ENCODE measurements at places on chromosomes 12 and 14.

DNA sequence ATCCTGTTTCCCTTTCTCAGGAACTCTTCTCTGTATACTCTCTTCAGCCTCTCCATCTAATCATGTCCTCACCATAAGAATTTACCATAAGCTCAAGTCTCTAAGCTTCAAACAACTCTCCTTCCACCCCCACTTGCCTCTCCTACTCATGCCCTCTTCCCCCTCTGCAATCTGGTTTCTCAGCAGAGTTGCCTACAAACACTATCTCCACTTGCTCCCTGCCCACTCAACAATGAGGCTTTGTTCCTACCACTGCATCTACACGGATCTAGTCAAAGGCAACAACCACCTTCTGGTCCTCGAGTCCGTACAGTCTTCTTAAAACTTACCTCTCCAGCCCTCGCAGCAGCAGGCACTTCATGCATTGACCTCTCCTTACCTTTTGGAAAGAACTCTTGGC lies 17.2 kb upstream of the FBLN5 start:
- DNase-seq = no peak

DNA sequence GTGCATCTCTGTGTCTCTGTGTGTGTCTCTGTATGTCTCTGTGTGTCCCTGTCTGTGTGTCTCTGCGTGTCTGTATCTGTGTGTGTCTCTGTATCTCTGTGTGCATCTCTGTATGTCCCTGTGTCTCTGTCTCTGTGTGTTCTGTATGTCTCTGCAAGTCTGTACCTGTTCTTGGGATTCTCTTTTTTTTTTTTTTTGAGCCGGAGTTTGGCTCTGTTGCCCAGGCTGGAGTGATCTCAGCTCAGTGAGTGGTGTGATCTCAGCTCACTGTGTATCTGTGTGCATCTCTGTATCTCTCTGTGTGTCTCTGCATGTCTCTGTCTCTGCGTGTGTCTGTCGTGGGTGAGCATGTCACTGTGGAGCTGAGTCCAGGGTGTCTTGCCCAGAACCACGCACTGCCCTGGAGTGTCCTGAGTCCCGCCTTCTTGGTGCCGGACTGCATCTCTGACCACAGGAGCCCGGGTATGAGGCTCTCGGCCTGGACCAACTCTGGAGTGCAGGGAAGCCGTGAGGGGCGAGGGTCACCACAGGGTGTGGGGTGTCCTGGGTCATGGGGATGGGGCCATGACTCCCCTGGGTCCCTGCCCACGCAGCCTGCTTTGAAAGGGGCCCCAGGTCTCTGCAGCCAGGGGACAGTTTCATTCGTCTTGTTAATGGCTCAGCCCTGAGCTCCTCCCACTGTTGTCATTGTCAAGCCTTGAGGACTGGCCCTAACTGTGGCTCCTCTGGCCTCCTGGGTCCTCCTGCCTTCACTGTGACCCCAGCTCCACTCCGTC lies 11.8 kb downstream of the MYL2 start:
- DNase-seq = no peak

DNA sequence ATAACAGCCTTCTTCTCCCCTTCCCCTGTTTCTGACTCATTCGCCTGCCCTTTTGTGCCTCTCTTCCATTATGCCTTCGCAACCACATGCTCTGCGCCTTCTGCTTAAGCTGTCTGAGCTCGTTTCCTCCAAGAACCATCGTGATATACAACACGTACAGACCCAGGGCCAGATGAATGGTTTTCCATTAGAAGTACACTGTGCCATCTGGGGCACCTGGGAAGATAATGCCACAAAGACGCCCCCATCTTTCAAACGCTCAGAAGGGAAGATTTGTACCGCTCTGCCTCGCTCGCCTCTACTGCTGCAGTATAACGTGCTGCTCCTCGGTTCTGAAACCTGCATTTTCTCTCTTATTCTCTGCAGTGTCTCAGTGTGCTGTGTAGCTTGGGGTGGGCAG lies 470.9 kb upstream of the STXBP6 start:
- no peak for DNase-seq

GRCh38 chr14:51548187-51548586 lies 103.5 kb upstream of the FRMD6 start:
- no peak for DNase-seq

DNA sequence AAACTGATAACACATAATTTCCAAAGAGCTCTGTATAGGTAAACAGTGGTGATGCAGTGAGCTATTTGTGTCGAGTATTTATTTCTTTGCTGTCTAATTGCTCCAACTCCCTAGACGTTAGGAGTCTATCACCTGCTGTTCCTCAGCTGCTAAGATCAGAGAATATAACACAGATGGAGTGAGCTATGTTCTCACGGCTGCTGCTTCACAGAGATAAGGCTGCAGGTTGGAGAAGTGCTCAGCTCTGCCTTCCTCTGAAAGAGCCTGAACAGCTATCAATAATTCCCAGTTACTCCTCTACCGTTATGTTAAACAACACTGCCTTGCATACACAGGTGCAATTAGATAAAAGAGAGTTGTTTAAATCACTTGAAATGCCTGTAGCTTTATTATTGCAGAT lies 103.2 kb upstream of the MDGA2 start:
- DNase-seq = no peak

GRCh38 chr14:77026930-77027537 lies 1.5 kb downstream of the IRF2BPL start:
- DNase-seq = peak; percentile 62

GRCh38 chr14:97010491-97011160 lies 213.4 kb downstream of the VRK1 start:
- DNase-seq = no peak

DNA sequence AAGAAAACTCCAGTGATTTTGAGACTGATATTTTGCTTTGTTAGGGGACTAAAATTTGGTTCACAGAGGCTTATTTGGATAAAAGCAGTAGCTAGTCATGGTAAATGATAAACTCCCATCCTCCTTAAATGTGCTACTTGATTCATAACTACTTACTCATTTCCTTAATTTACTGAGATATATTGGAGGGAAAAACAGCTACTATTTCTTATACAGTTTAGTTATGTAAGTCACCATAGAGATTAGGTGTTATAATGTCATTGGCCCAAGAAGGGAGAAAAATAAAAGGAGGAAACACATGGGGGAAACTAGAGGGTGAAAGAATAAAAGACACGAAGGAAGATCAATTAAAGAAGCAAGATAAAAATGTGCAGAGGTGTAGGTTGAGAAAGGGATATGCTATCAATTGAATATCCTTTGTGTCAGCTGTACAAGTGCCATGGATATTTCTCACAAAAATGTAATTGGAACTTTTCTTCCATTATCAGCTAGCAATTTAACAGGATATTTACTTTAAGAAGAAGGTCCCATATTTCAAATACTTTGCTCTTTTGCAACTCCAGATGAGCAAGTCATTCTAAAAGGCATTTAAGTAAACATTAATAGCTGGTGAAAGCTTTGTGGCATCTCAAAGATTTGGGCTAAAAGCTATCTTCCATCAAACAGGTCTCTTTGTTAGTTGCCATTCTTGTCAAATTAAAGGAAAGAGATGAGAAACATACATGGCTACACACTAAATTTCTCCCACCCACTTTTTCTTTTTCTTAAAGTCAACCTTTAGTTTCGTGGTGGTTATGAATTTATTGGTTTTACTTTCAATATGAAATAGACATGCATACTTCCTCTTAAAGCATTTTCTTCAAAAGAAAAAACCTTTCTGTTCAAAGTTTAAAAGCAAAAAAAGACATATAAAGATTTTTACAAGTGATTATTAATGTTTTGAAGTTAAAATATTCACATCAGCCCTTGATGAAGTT lies 439.5 kb downstream of the CCER1 start:
- DNase-seq = peak; percentile 39

- no peak for DNase-seq
Observed at GRCh38 chr12:90679674-90680073, 275.3 kb downstream of the CCER1 start.

DNA sequence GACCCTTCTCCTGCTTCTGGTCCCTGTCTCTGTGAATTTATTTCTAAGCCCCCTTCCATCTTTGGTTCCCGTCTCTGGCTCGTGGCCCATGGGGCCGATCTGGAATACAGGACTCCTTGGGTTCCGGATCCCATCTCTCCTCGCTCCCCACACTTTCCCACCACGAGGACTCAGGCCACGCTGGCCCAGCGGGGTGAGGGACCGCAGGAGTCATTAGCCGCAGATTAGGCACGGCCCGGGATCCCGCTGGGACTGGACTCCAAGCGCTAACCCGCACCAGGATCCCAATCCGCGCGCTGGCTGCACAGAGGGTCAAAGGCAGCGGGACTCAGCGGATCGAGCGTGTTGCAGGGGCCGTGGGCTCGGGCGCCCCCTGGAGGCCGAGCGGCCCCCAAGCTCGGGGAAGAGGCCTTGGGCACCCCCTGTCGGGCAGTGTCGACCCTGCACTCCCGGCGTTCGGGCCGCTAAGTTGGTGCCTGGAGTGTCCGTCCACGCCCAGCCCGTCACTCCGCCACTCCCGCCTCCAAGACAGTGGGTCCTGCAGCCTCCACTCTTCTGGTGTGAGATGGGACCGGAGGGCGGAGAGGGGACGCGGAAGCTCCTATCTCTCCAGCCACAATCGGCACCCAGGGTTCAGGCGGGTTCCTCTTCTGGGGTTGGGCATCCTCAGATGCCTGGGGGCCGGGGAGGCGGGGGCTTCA lies 9.5 kb downstream of the SHMT2 start:
- peak; percentile 90 for DNase-seq

GRCh38 chr12:104055686-104056388 lies 5.8 kb upstream of the GLT8D2 start:
- DNase-seq = peak; percentile 19

All from EL (cell line).